ENCODE measurements at places on chromosomes 2 and 18. TPM values are rescaled to one million over a fixed set of nuclear protein-coding genes. Genes with fewer than 3 reads are reported as not detected.

The SCN7A gene
- total RNA-seq, result 23.6 TPM

- no peak overlapping the region for H3K27ac ChIP-seq
- no peak for DNase-seq
- no peaks in the 10 kb centered on the region for H3K4me1 ChIP-seq
Observed at GRCh38 chr2:148615381-148615841, 29.1 kb upstream of the EPC2 start.

DNA sequence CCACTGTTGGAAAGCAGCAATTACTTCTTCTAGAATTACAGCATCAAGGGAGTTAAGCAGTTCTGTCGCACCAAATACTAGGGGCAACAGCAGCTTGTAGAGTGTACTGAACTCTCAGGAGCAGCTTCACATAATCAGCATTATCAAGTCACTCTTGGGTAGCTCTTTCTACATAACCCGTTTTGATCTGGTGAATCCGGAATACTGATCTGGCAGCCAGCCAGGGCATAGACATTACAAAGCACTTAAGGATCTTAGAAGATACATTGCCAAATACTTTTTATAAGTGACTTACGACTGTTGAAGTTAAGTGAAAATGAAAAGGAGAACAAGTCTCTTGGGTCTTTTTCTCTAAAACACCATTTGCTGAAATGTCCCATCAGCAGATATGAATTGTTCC lies 73.2 kb upstream of the NETO1 start:
- H3K4me3 ChIP-seq, result no peak overlapping the region
- DNase-seq, result no peak
- no peaks in the 10 kb centered on the region for H3K27me3 ChIP-seq
- no peaks in the 10 kb centered on the region for H3K36me3 ChIP-seq
- H3K4me1 ChIP-seq, result no peaks in the 10 kb centered on the region

GRCh38 chr2:230793572-230794359 lies 71.0 kb upstream of the ITM2C start:
- DNase-seq, result peak; percentile 100
- peak overlapping the region; percentile 90 for H3K27ac ChIP-seq
- H3K27me3 ChIP-seq, result no peaks in the 10 kb centered on the region
- H3K36me3 ChIP-seq, result peaks cover 2% of the 10 kb centered on the region
- H3K4me1 ChIP-seq, result peaks cover 28% of the 10 kb centered on the region

DNA sequence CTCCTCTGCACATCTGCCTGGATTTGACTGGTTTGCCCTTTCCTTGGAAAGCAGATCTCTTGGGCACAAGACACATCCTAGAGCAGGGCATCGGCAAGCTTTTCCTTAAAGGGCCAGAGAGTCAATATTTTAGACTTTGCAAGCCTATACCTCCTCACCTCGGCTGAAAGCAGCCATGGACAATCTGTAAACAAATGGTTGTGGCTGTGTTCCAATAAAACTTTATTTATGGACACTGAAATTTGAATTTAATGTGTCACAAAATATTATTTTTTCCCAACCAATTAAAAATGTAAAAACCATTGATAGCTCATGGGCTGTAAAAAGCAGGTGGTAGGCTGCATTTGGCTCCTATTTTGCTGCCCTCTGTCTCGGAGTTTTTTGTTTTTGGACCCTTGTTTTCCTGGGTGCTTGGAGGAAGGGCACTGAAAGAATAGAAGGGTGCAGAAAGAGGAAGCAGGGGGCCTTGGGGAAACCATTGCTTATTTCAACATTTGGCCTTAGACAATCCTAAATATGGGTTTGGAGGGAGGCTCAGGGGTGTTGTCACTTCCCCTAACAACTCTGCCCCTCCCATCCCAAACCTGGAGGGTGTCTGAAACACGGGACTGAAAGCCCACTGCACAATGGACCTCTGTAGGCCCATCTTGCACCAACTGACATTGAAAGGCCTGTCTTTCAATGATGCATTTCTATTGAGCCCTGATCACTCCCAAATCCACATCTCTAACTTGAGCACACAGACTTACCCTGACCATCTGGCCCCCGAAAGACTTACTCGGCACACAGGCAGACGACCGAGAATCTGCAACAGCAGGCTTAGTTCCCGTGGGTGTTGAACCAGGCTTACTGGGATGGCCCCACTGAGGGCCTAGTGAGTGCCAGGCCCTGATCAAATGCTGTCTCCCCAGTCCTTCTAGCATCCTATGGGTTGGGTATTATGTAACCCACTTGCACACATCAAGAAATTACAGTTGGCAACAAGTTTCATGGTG lies 7.1 kb upstream of the ZFP36L2 start:
- peaks cover 7% of the 10 kb centered on the region for H3K4me1 ChIP-seq
- DNase-seq, result no peak
- no peak overlapping the region for H3K27ac ChIP-seq
- no peaks in the 10 kb centered on the region for H3K36me3 ChIP-seq
- H3K4me3 ChIP-seq, result no peak overlapping the region

DNA sequence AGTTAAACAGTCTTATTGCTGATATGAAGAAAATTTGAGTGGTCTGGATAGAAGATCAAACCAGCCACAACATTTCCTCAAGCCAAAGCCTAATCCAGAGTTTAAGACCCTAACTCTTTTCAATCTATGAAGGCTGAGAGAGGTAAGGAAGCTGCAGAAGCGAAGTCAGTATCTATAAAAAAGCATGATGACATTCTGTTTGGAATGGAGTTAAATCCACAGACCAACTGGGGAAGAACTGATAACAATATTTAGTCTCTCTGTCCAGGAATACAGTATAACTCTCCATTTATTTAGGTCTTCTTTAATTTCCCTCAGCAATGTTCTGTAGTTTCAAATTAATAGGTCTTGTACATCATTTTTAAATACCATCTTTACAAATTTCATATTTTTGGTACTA lies 16.0 kb downstream of the PIGN start:
- no peak overlapping the region for H3K4me3 ChIP-seq
- H3K36me3 ChIP-seq, result no peaks in the 10 kb centered on the region
- H3K27ac ChIP-seq, result no peak overlapping the region
- DNase-seq, result no peak
- H3K27me3 ChIP-seq, result no peaks in the 10 kb centered on the region
- H3K4me1 ChIP-seq, result no peaks in the 10 kb centered on the region

- no peak overlapping the region for H3K27ac ChIP-seq
- no peaks in the 10 kb centered on the region for H3K27me3 ChIP-seq
- no peaks in the 10 kb centered on the region for H3K4me1 ChIP-seq
- no peak for DNase-seq
- H3K36me3 ChIP-seq, result no peaks in the 10 kb centered on the region
Observed at GRCh38 chr2:206993396-206993911, 54.1 kb downstream of the CPO start.

DNA sequence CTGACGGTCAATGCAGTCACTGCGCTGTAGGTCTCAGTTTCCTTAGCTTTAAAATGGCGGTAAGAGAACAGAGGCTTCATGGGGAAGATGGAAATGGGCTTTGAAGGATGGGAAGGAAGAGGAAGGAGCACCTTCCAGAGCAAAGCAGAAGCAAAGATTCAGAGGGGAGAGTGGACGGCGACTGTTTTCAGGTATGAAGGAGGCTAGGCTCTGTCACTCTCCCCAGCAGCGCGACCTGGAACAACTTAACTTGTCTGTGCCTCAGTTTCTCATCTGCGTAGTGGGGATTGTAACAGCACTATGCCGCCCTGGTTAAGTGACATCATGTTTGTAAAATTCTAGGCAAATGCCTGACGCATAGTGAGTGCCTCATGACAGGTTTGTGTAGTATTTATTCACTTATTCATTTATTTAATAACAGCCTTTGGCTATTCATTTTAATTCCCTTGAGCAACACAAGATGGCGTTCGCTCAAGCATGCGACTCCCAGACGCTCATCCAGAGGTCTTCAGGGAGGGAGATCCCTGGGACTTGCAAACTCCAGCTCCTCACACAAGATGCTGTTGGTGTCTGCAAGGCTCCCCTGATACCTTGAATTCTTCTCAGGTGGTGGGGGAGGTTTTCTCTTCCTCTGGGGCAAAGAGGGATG lies 336.3 kb downstream of the DYSF start:
- no peak overlapping the region for H3K27ac ChIP-seq
- no peak for DNase-seq
- no peaks in the 10 kb centered on the region for H3K36me3 ChIP-seq
- H3K27me3 ChIP-seq, result peaks cover 5% of the 10 kb centered on the region
- no peak overlapping the region for H3K4me3 ChIP-seq

- H3K4me1 ChIP-seq, result no peaks in the 10 kb centered on the region
- H3K4me3 ChIP-seq, result no peak overlapping the region
- no peaks in the 10 kb centered on the region for H3K36me3 ChIP-seq
Observed at GRCh38 chr2:45533771-45534170, 77.3 kb downstream of the SRBD1 start.

DNA sequence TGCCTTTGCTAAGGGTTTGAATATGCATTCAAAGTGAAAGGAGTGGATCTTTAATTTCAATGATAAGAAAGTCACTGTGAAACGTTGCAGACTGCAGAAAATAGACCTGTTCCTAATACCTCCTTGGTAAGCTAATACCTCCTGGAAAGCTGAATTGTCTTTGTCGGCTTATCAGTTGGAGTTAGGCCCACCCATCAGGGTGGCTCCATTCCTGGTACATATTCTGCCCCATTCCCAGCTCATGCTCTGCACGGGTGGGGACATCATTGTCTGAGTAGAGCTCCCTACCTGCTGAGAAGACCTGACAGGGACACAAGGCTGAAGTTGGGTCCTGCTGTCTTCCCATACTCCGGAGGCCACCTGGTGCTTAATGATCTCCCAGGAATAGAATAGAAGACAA lies 203.3 kb downstream of the EN1 start:
- no peak overlapping the region for H3K27ac ChIP-seq
- H3K4me3 ChIP-seq, result no peak overlapping the region
- no peak for DNase-seq
- H3K27me3 ChIP-seq, result no peaks in the 10 kb centered on the region
- H3K4me1 ChIP-seq, result no peaks in the 10 kb centered on the region
- no peaks in the 10 kb centered on the region for H3K36me3 ChIP-seq

Data from fibroblast of lung (primary cell).